ENCODE measurements at places on chromosomes 1 and 21.

DNA sequence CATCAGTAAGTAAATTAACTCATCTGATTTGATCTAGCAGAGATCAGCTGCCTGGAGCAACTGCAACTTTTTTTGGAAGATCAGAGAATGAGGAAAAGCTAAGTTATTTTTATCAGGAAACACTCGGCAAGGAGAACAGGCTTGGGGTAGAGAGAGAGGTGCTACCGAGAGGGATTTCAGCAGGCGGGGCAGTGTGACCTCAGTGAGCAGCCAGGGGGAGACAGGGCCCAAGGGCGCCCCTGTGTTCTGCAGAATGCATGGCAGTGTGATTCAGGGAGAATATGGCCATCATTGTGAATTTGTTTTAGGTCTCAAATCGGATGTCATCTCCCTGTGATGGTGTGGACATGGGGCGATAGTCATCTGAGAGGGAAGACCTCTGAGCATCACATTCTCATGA is 484.1 kb upstream of the VAMP3 start:
- no peak for DNase-seq

- DNase-seq, result no peak
Measured at GRCh38 chr1:22878626-22879025, 94.0 kb downstream of the LACTBL1 start.

GRCh38 chr1:241424480-241424971 is 67.5 kb upstream of the RGS7 start:
- no peak for DNase-seq

- DNase-seq, result no peak
Measured at GRCh38 chr1:9589719-9590157, 1.0 kb downstream of the TMEM201 start.

- DNase-seq, result no peak
Measured at GRCh38 chr1:184085667-184086066, 34.1 kb downstream of the TSEN15 start.

- no peak for DNase-seq
Measured at GRCh38 chr1:34460193-34460592, 283.5 kb downstream of the C1orf94 start.
